ENCODE measurements at places on chromosomes 4 and X.
A peak's percentile ranks its signal among the peaks of the same experiment; 100 is the strongest.

DNA sequence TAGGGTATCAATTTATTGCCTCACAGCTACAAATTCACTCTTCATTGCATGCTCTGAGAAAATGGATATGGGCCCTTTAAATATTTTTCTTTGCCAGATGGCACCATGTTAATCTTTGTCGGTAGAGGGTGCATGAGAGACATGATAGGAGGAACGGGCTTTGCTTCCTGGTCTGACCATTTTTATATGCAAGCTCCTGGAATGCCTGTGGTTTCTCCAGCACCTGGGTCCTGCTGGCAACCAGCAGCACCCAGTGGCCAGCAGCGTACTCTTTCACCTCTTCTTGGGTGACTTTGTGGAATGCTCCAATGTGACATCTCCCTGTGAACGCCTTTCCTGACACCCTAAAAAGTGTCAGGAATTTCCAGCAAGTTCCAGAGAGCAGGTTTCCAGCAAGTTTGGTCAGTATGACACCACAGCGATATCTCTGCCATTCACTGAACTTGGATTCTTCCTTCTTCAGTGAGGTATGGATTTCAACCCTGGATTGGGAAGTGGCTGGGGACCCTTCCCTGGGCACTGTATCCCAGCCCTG lies 140.3 kb upstream of the PGRMC2 start:
- DNase-seq: peak; percentile 71

DNA sequence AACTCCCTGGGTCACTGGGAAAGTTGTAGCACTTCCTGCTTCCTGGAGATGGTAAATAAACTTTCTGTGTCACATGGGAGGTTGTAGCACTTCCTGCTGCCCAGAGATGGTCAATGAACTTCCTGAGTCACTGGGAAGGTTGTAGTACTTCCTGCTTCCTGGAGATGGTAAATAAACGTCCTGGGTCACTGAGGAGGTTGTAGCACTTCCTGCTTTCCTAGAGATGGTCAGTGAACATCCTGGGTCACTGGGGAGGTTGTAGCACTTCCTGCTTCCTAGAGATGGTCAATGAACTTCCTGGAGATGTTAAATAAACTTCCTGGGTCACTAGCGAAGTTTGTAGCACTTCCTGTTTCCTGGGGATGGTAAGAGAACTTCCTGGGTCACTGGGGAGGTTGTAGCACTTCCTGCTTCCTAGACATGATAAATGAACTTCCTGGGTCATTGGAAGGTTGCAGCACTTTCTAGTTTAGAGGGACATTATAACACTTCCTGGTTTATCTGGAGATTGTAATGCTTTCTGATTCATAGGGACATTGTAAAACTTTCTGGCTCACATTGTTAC lies 62.3 kb upstream of the CD99 start:
- no peak for DNase-seq

- no peak for DNase-seq
Observed at GRCh38 chr4:16116019-16116418, 32.2 kb upstream of the PROM1 start.

DNA sequence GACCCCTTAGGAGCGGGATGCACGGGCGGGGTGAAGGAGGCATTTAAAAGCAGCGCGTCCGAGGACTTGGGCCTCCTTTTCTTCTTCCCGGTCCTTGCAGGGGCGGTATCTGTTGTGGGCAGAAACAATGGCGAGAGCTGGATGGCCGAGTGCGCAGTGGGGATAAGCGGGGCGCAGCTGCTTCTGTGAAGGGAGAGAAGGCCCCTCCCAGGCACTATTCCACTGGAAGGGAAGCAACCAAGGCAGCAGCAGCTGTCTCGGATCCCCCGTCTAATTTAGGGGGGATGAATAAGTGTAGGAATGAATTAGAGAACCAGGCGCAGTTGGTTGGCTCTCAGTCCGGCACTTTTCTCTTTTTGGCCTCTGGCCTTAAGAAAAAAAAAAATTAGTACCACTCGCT lies 995 bp downstream of the SMARCA5 start:
- DNase-seq: peak; percentile 43

- no peak for DNase-seq
Observed at GRCh38 chr4:109665783-109666485, 37.3 kb downstream of the CASP6 start.

DNA sequence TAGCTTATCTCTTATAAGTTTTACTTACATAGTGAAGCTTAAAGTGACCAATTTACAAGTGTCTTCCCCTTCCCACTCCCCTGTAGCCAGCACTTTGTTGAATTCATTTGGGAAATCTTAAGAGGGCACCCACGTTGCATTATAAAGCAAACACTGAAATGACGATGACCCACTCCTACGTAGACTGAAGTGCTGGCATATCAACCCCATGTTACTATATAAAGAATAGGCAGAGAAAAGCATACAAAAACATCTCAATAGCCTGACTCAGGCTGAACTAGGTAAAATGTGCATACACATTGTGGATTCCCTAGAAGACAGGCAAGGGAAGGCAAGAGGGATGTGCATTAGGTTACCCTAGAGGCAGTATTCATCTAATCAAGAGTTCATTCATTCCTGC lies 313.4 kb downstream of the TENM3 start:
- no peak for DNase-seq

DNA sequence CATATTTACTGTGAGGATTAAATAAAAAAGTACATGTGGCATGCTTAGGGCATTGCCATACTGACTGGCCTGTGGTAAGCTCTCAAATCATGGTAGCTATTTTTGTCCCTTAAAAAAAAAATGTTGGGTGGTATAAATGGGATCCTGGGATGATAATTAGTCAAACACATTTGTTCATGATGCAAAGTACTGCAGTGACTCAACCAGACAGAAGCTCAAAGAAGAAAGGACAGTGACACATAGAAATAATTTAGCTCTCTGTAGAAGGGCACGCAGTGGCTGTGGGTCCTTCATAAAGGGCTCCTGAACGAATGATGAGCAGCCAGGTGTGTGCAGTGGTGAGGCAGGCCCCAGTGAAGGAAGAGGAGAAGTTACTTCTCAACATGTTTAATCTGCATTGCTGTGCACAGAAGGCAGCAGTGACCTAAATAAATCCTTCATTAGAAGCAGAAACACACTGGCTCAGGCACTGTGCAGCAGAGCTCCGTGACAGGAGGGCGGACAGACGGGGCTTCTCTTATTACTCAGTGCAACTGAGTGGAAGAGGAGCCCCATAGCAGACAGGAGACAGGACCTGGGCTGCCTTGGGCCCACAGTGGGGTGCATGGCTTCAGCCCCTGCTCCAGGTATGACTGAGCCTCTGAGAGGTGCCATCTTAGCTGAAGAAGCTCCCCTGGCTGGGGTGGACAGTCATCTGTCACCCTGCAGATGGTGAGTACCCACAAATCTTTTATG lies 20.3 kb downstream of the HS3ST1 start:
- DNase-seq: no peak

DNA sequence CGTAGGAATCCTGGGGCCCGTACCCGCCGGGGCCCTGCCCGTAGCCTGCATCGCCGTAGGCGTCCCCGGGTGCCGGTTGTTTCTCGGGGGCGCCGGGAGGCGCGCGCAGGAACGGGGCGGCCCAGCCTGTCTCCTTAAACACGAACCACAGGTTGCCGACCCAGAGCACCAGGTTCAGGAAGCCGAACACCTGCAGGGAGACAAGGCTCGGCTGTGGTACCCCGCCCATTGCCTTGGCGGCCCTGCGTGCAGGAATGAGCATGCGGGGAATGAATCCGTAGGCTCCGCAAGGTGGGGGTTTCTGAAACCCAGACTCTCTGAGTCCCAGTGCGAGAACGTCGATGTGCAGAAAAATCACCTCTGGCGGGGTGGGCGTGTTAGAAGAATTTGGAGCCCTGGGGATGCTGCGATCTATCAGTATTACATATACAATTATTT lies 5.4 kb upstream of the PRICKLE3 start:
- no peak for DNase-seq

Data from AG08396 (cell line).